ENCODE measurements at places on chromosomes 1 and 21.

- no peak for DNase-seq
Observed at GRCh38 chr1:1171546-1172340, 1.9 kb upstream of the TTLL10 start.

DNA sequence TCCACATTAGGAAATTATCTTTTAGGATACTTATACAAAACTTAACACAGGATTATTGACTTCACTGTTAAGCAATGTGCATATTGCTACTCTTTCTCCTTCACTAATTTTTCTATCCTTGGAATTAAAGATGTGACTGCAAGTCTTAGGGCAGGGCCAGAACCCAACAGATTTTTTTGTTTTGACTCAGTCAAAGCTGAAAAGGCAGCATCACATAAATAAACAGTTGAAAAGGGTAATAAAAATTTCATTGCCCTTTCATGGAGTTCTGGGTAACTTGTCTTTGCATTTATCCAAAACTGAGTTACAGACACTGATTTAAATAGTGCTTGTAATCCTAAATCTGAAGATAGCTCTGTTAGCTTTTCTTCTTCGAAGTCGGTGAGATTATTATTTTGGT, 1.9 kb upstream of the TMEM35B start:
- no peak for DNase-seq

- DNase-seq, result no peak
Observed at GRCh38 chr1:64579767-64580166, 109.8 kb downstream of the CACHD1 start.

DNA sequence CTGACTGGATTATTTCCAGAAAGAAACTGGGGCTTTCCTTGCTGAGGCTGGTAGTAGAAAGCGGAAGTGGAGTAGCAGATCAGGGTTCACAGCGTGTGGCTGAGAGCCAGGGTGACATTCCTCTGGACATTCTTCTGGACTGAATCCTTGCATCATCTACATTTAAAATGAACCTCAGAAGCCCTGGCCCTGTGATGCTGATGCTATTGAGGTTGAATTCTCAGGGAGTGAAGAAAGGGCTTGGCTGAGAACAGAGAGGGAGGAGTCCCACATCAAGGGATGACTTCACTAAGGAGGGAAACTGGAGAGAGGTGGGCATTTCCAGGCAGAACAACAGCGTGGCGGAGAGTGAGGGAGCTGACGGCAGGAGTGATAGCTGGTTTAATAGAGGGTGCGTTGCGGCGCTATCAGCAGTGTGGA, 102.3 kb upstream of the LMO4 start:
- DNase-seq, result no peak

DNA sequence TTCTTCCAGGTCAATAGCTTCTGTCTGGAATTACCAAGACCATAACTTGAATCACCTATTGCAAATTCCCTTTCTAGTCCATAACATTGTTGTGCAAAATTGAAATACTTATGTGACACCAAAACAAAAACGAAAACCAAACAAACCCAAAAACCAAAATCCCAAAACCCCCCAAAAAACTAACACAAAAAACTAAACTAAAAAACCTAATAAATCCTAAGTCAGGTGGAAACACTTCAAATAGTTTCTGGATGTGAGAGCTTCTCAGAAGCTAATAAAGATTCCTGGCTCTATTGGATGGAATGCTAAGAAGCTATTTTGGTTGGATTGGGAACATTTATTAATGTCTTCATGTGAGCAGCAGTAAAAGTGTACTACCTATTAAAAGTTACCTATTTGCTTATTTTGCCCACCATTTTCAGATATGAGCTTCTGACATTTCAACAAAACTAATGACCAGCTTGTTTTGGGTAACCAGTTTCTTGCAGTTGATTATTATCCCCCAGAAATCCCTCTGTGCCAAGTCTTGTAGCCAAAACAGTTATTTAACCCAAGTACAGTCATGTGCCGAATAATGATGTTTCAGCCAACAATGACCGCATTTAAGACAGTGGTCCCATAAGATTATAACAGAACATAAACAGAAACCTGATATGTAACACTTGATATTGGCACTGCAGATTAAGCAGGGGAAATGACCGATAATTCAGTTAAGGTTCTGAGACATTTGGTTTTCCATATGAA, 76.4 kb downstream of the LTN1 start:
- DNase-seq, result no peak

DNA sequence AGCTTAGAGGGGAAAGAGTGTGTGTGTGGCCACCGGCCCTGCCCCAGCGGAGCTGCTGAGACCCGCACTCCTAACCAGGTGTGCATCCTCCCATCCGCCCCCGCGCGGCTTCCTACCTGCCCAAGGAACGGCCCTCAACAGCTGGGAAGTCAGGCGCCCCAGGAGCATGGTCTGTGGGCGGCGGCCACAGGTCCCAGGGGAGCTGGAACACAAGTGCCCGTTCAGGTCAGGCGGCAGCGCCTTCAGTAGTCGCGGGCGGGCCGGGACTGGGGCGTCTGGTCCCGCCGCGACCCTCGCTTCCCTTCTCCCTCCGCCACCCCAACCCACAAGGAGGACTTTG, 448 bp downstream of the AURKAIP1 start:
- no peak for DNase-seq

GRCh38 chr1:114467491-114467890, 43.5 kb downstream of the TRIM33 start:
- no peak for DNase-seq

- DNase-seq, result no peak
Observed at GRCh38 chr1:46595127-46595526, 8.9 kb downstream of the MKNK1 start.

DNA sequence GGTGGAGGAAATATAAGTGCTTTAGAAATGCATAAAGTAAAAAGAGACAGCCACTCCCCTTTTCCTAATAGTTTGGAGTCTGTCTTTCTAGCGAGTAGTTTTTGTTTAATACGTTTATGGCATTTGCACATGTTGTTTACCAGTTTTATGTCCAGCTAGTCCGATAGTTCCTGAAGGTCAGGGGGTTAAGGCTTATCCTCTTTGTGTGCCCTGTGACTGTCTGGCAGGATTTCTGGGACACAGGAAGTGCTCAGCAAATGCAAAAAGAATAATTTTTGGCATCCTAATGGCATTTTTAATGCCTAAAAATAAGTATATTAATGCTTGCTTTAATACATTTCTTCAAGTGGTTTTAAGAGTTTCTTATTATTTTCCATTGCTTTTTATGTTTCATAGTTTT, 58.4 kb downstream of the DYRK1A start:
- DNase-seq, result no peak

DNA sequence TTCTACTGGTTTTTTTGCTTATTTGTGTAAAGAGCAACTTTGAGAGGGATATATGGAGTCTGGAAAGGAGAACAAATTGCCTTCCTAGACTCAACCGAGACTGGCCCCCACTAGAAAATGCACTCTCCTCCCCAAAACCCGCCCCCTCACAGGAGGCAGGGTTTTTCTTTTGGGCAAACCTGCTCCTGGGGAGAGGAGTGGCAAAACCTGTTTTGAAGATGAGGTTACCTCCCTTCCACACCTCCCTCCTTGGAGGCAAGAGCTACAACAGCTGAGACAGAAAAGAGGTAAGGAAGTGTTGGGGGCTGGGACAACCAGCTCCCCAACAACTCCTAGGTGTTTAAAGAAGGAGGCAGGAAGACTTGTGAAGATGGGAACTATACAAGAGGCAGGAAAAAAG, at the start of gene BNIPL:
Gene BNIPL (plus strand): TSS at position 231 of the 400 bp plus-strand sequence. CDS start 140 bp downstream, at position 371.
- DNase-seq, result no peak

- no peak for DNase-seq
Observed at GRCh38 chr21:34617753-34618339, 2.9 kb upstream of the RCAN1 start.

- DNase-seq, result peak; percentile 61
Observed at GRCh38 chr1:201085902-201086735, 26.1 kb downstream of the CACNA1S start.

DNA sequence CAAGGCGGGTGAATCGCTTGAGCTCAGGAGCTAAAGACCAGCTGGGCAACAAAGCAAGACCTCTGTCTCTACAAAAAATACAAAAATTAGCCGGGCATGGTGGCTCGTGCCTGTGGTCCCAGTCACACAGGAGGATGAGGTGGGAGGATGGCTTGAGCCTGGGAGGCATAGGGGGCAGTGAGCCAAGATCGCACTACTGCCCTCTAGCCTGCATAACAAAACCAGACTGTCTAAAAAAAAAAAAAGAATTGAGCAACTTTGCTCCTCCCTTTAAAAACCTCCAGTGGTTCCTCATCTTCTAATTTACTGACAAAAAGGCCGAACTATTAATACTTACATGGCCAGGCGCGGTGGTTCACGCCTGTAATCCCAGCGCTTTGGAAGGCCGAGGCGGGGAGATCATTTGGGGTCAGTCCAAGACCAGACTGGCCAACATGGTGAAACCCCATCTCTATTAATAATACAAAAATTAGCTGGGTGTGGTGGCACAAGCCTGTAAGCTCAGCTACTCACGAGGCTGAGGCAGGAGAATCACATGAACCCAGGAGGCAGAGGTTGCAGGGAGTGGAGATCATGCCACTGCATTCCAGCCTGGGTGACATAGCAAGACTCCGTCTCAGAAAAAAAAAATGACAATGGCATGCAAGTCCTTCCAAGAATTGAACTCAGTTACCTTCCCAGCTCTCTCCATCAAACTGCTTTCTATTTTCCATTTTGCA, 4.4 kb downstream of the ACBD3 start:
- DNase-seq, result no peak

DNA sequence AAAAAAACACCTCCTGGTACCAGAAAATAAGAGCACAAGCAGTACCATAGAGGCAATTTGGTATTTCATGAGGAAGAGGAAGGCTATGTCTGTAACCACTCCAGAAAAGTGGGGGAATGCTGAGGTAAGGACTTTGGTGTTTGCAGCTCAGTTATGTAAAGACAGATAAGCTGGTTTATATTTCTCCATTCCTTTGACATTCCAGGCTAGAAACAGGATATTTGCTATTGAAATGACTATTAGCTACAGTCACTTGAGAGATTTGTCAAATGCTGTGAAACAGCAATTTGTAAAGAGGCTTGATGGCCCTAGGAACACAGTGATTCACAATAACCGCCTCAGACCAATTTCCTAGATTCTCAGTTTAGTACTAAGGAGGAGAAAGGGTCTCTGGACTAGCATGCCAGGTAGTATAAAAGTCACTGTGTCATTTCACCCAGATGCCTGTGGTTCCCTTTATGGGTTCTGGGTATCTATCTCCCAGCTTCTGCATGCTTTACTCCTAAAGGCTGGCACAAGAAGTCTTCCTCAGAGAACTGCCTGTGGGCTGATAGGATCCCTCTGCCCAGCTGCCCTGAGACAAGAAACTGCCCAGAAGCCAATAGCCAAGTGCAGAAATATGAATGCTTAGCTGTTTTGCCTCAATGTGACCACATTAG, 80.5 kb downstream of the VCAM1 start:
- no peak for DNase-seq

DNA sequence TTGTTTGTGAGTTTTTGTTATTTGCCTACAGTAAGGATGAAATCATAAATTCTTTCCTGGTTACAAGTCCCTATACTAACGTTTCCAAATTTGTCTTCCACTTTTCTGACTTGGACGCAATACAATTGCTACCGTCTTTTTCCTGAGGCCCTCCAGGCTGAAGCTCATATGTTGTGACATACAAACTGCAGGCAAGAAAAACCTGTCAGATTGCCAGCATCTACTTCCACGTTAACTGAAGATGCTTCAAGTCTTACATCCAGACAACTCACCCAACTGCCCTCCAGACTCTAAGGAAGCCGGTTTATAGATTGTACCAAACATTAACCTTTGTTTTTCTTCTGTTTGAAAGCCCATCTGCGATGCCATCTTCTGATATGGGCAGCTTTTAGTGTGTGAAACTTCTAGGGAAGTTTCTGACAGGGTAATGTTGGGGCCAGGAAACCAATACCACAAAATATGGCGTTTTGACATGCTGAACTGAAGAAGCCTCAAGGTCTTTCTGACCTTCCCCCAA, 21.4 kb upstream of the RNF11 start:
- DNase-seq, result no peak

GRCh38 chr21:29669416-29669815, 270.4 kb downstream of the GRIK1 start:
- no peak for DNase-seq

- DNase-seq, result no peak
Observed at GRCh38 chr1:244449936-244450508, 1.7 kb downstream of the ADSS2 start.

DNA sequence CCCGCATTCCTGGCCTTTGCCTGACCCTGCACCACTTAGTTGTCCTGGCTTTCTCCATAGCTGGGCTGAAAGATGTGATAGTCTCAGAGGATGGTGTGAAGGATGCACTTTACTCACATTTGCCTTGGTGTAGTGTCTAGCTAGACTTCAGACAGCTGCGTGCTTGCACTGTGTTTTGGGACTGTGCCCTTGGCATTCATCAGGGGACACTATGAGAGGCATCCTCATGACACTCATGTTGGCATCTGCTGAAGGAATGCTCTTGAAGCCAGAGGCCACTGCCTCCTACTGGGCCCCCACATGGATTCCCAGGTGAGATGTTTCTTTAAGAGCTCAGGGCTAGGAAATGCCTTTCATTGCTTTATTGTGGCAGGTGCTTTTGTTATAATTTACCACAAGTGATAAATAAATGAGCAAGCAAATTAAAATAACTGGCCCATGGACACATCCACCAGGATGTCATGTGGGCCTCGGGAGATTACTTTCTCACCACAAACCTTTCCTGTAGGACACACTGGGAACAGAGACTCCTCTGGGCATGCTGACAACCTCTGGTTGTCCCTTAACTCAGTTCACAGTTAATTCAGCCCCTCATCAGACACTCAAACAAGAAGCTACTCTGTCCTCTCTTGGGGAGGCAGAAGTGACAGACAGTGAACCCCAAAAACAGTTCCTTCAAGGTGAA, 99.4 kb upstream of the SPATA6 start:
- no peak for DNase-seq

DNA sequence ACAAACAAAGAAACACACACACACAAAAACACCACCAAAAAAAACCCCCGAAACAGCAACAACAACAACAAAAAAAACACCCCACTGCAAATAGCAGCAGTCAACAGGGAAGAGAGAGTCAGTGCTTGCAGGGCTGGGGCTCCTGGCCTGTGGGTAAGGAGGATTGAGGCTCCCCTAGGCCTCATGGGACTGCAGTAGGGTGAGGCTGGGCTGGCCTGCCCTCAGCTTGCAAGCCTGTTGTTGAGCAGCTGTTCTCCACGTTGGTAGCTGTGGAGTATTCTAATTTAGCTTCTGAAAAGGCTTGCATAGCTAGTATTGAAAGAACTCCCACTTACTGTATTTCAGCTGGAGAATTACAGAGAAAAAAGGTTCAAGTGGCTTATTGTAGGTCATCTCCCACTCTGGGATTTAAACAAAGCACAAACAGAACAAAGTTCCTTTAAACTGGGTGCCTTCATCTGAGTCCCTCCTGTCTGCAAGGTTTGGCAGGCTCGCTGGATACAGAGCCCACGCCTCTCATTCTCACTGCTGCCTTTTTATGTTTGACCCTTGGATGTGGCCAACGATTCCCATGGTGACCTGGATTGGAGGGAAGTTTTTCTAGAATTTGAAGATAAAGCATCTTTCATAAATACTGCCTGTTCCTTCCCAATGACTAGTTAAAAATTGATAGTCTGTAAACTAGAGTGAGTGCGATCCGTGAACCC, 247.2 kb downstream of the KIF26B start:
- DNase-seq, result no peak

GRCh38 chr1:93155335-93155734, 24.9 kb downstream of the TMED5 start:
- no peak for DNase-seq

GRCh38 chr1:85427849-85428248, 37.1 kb downstream of the DDAH1 start:
- DNase-seq, result no peak
